Bronchial smooth muscle cell (primary cell): ENCODE measurements at places on chromosomes 3 and 15. TPM values are rescaled to one million over a fixed set of nuclear protein-coding genes. Genes with fewer than 3 reads are reported as not detected.

The GLDN gene
- total RNA-seq, result 47.8 and 90.2 TPM in 2 replicates

The FAH gene
- 57.2 and 66.1 TPM in 2 replicates for total RNA-seq

The EEFSEC gene
- total RNA-seq, result 2.2 and 2.4 TPM in 2 replicates

The GHSR gene
- not detected in 2 replicates for total RNA-seq

The LRRFIP2 gene
- 45.7 and 59.4 TPM in 2 replicates for total RNA-seq

The RASGRF1 gene
- under 0.01 TPM in 1 of 2 replicates, not detected in the other for total RNA-seq

The CD276 gene
- total RNA-seq, result 90.9 and 105 TPM in 2 replicates

The MNS1 gene
- 1.9 and 2.0 TPM in 2 replicates for total RNA-seq
